Chondrocyte (in vitro differentiated cells): ENCODE measurements at places on chromosomes 6 and 20. TPM values are rescaled to one million over a fixed set of nuclear protein-coding genes. Genes with fewer than 3 reads are reported as not detected.

The NNAT gene
- total RNA-seq, result 1.4 to 3.1 TPM (median 2.7 TPM) in 3 replicates

The SLPI gene
- 0.40 to 1.3 TPM in 2 of 3 replicates, not detected in the other for total RNA-seq

The PTPRT gene
- not detected in 3 replicates for total RNA-seq

The KIF25 gene
- not detected in 3 replicates for total RNA-seq

The DUSP15 gene
- 3.6 to 11.6 TPM (median 11.5 TPM) in 3 replicates for total RNA-seq

The SLC4A11 gene
- 4.2 to 4.9 TPM (median 4.3 TPM) in 3 replicates for total RNA-seq

The MEP1A gene
- not detected in 3 replicates for total RNA-seq

The CLPSL2 gene
- not detected in 3 replicates for total RNA-seq

The HLA-DMB gene
- not detected in 3 replicates for total RNA-seq

The PHACTR3 gene
- not detected in 3 replicates for total RNA-seq

The DDRGK1 gene
- 61.8 to 69.7 TPM (median 62.6 TPM) in 3 replicates for total RNA-seq

The WFDC5 gene
- total RNA-seq, result not detected in 3 replicates

The EYA4 gene
- total RNA-seq, result 1.7 to 8.6 TPM (median 7.9 TPM) in 3 replicates

The EIF2S2 gene
- 49.4 to 152 TPM (median 148 TPM) in 3 replicates for total RNA-seq

The ULBP1 gene
- total RNA-seq, result 2.8 to 29.8 TPM (median 29.8 TPM) in 3 replicates

The LPA gene
- 0.31 TPM in 1 of 3 replicates, not detected in the others for total RNA-seq

The CDSN gene
- 0.12 TPM in 1 of 3 replicates, not detected in the others for total RNA-seq

The GCM1 gene
- not detected in 3 replicates for total RNA-seq

The YTHDF1 gene
- total RNA-seq, result 39.1 to 43.6 TPM (median 41.3 TPM) in 3 replicates

The TAGAP gene
- total RNA-seq, result not detected in 3 replicates

The PRICKLE4 gene
- total RNA-seq, result 3.1 to 5.9 TPM (median 3.6 TPM) in 3 replicates

The CDK19 gene
- 13.9 to 21.6 TPM (median 19.7 TPM) in 3 replicates for total RNA-seq

The RUNX2 gene
- 12.2 to 20.4 TPM (median 14.0 TPM) in 3 replicates for total RNA-seq

The SRSF3 gene
- 180 to 233 TPM (median 191 TPM) in 3 replicates for total RNA-seq

The FERMT1 gene
- total RNA-seq, result 0.51 to 2.1 TPM (median 0.52 TPM) in 3 replicates

The PAQR8 gene
- 3.6 to 4.4 TPM (median 3.6 TPM) in 3 replicates for total RNA-seq

The PBOV1 gene
- not detected in 3 replicates for total RNA-seq

The TNXB gene
- total RNA-seq, result 1.9 to 2.9 TPM (median 2.3 TPM) in 3 replicates

The BPIFA1 gene
- total RNA-seq, result not detected in 3 replicates

The SUMO4 gene
- total RNA-seq, result 1.1 to 2.8 TPM (median 1.5 TPM) in 3 replicates

The GNAS-AS1 gene
- total RNA-seq, result 1.1 to 2.7 TPM (median 1.7 TPM) in 3 replicates

The MPIG6B gene
- total RNA-seq, result not detected in 3 replicates

The MYH7B gene
- total RNA-seq, result 0.30 to 0.64 TPM in 2 of 3 replicates, not detected in the other

The POLR1C gene
- 19.3 to 28.2 TPM (median 20.1 TPM) in 3 replicates for total RNA-seq

The GTF3C6 gene
- 67.5 to 89.4 TPM (median 79.5 TPM) in 3 replicates for total RNA-seq

The NHLRC1 gene
- total RNA-seq, result 1.1 to 1.8 TPM (median 1.2 TPM) in 3 replicates

The RFX6 gene
- total RNA-seq, result not detected in 3 replicates

The EYS gene
- not detected in 3 replicates for total RNA-seq

The PACRG gene
- 0.59 to 2.5 TPM (median 1.1 TPM) in 3 replicates for total RNA-seq

The FOXC1 gene
- 84.2 to 125 TPM (median 84.4 TPM) in 3 replicates for total RNA-seq

The SEMG2 gene
- not detected in 3 replicates for total RNA-seq

The RSPH4A gene
- 0.36 TPM in 1 of 3 replicates, not detected in the others for total RNA-seq

The CCDC170 gene
- total RNA-seq, result 0.20 to 0.67 TPM (median 0.60 TPM) in 3 replicates

The ENPP1 gene
- 8.1 to 23.6 TPM (median 8.6 TPM) in 3 replicates for total RNA-seq

The PLA2G7 gene
- not detected in 3 replicates for total RNA-seq
